ENCODE measurements at places on chromosomes 5 and 9.

- DNase-seq = no peak
Observed at GRCh38 chr5:178126556-178126955, 4.3 kb upstream of the RMND5B start.

DNA sequence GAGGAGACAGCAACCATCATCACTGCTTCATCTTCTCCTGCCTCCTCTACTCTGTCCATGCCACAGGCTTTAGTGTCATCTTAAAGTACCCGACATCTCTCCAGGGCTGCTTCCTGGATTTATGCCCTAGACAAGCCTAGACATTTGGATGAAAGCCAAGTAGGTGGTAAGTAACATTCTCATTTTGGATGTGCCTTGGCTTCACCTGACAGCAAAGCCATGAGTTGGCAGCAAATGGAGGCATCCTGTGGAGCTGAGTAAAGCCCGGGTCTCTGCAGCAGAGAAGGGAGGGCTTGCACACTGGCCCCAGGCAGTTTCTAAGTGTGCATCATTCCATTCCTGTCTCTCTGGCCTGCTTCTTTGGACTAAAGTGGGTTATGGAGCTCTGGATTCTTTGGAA, 299.1 kb downstream of the DMAC1 start:
- no peak for DNase-seq

DNA sequence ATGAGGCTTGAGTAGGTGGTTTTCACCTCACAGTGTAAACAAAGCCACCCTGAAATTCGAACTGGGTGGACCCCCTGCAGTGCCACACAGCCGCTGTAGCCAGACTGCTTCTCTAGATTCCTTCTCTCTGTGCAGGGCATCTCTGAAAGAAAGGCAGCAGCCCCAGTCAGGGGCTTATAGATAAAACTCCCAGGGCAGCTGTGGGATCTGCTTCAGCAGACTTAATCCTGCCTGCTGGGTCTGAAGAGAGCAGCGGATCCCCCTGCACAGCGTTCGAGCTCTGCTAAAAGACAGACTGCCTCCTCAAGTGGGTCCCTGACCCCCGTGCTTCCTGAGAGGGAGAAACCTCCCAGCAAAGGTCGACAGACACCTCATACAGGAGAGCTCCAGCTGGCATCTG, 71.4 kb downstream of the CARTPT start:
- DNase-seq = no peak

DNA sequence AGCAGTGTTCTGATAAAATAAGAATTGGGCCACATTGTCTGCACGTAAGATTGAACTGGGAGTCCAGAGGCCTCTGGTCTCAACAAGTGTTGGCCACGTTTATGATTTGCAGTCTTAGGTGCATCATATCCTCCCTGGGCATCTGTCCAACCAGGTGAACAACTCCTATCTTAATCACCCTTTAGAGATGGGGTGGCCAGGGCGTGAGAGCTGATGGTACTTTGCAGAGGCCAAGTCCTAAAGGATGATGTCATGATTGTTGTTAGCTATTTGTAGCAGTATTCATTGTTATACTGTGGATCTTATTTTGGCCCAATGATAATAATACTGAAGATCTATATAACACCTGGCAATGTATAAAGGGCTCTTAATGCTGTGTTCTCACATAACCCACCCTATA, 73.2 kb upstream of the RARS1 start:
- no peak for DNase-seq

GRCh38 chr5:168578006-168578405, 1.2 kb downstream of the PANK3 start:
- no peak for DNase-seq

- no peak for DNase-seq
Observed at GRCh38 chr9:125513668-125514413, 193.2 kb downstream of the MAPKAP1 start.

DNA sequence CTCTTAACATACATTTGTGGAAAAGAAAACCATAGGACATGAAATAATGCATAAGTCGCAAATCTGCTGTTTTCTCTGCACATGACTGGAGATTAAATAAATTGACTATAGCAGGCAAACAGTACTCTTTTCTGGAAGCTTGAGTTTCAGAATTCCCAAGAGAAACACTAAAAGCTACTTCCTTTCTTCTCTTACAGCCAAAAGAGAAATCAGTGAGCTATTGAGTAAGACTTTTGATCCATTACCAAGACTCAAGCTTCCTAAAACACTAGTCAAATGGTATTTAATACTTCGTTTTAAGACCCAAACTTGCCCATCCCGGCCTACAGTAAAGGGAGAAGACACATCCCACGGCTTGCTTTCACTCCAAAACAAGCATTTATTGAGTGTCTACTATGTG, 335.8 kb upstream of the PUM3 start:
- DNase-seq = no peak
